ENCODE measurements at places on chromosomes 12 and 14. TPM values are rescaled to one million over a fixed set of nuclear protein-coding genes. Genes with fewer than 3 reads are reported as not detected.

Gene PNMA1
- total RNA-seq = 18.1 TPM

Gene RAB5B
- total RNA-seq = 52.4 TPM

Gene TAS2R10
- total RNA-seq = 0.10 TPM

Gene FOXG1
- total RNA-seq = 0.14 TPM

Gene L2HGDH
- total RNA-seq = 17.4 TPM

Gene EAPP
- total RNA-seq = 41.5 TPM

Gene MARCHF9
- 4.3 TPM for total RNA-seq

Gene KRT78
- not detected for total RNA-seq

Gene SMIM41
- not detected for total RNA-seq

All from H7 (cell line).